Stimulated activated CD4-positive, alpha-beta T cell treated with anti-CD3 and anti-CD28 coated beads, Interleukin-15, amount 100 ng/mL, for 1 hour (primary cell): ENCODE measurements at places on chromosomes 3 and 15.

DNA sequence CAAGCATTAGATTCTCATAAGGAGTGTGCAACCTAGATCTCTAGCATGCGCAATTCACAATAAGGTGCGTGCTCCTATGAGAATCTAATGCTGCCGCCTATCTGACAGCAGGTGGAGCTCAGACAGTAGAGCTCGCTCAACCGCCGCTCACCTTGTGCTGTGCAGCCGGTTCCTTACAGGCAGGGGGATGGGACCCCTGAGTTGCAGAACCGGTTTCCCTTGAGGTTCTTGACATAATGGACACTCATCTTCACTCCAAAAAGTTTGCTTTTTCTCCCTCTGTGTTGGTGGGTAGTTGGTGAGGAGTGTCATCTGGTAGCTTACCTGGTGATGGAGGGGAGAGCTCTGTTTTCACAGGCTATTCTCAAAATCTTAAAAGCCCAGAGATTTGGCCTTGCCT is 324.0 kb upstream of the TBL1XR1 start:
- DNase-seq, result no peak

DNA sequence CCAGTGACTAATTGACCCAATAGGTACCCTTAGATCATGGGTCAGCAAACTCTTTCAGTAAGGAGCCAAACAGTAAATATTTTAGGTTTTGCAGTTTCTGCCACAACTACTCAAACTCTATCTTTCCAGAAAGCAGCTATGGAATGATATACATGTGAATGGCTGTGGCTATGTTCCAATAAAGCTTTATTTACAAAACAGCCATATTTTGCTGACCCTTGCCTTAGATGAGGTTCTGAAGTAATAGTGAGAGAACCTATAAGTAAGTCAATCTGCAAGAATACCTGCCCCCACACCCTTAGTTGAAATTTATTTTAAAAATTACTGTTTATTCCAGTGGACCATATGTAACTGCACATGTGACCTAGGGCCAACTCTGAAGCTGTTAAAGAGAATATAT is 134.0 kb downstream of the CMSS1 start:
- DNase-seq, result no peak

DNA sequence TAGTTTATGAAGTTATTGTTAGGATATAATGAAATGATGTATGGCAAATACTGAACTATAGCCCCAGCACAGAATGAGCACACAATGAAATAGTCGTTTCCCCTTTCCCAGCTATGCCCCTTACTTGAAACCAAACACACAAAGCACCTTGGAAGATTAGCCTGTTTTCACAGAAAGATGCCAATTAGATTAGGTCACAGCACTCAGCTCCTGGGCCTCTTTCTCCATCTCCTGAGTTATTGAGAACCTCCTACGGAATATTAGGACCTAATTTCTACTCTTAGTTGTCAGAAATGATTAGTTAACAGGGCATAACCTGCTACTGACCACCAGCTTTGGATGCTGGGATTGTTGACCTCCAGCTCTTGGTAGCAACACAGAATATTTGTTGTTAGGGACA is 269.4 kb upstream of the ROPN1 start:
- no peak for DNase-seq

GRCh38 chr3:130085881-130086280 is 4.2 kb downstream of the ALG1L2 start:
- no peak for DNase-seq

- DNase-seq, result no peak
Observed at GRCh38 chr15:93139436-93139835, 50.4 kb upstream of the RGMA start.

DNA sequence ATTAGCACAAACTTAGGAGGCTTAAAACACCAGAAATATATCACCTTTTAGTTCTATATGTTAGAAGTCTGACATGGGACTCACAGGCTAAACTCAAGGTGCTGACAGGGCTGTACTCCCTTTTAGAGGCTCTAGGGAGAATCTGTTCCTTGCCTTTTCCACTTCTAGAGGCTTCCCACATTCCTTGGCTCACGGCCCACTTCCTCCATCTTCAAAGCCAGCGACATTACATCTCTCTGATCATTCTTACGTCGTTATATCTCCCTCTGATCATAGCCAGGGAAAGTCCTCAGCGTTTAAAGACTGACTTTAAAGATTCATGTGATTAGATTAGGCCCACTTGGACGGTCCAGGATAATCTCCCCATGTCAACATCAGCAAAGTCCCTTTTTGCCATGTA is 166.3 kb downstream of the GREM1 start:
- DNase-seq, result no peak

DNA sequence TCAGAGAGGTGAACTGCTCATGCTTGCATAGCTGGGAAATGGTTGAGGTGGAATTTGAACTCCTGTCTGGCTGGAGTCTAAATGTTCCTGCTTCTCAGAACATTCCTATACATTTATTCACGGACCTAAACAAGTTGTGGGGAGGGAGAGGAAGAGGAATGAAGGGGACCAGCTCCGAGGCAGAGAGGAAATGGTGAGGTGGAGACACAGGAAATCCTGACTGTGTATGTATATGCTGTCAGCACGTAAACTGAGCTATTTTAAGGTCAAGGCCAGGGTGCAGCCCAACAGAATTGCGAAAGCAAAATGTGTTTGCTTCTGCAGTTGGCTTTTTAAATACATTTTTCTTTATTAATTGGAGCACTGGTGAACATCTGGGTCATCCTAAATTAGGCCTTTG is 74.1 kb upstream of the POMGNT2 start:
- DNase-seq, result no peak

GRCh38 chr3:132256989-132257388 is 60.2 kb upstream of the ACP3 start:
- no peak for DNase-seq

GRCh38 chr3:52798978-52799476 is 4.4 kb downstream of the ITIH3 start:
- no peak for DNase-seq
